Omental fat pad (tissue), 4 donors: ENCODE measurements at places on chromosomes 2 and 18.

GRCh38 chr2:69742322-69742952 is 503 bp downstream of the ANXA4 start:
- no peak for DNase-seq

- DNase-seq = no peak
Observed at GRCh38 chr2:119469131-119469530, 37.5 kb downstream of the TMEM37 start.

DNA sequence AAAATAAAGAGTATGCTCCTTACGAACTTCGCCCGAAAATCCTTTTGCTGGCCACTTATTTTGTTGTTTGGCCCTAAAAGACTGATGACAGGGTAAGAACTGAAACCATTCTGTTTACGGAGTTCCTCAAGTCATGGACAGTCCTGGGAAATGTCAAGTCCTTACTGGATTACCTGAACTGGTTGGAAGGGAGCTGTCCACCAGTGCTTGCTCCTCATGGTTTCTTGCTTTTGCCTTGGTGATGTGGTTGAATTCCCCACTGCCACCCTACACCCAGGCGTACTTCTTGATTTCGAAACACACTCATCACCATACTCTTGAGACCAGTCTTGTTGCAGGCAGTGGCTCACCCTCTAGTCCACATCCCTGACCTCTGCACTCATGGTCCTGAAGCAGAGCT is 49.1 kb upstream of the CHMP1B start:
- no peak for DNase-seq

DNA sequence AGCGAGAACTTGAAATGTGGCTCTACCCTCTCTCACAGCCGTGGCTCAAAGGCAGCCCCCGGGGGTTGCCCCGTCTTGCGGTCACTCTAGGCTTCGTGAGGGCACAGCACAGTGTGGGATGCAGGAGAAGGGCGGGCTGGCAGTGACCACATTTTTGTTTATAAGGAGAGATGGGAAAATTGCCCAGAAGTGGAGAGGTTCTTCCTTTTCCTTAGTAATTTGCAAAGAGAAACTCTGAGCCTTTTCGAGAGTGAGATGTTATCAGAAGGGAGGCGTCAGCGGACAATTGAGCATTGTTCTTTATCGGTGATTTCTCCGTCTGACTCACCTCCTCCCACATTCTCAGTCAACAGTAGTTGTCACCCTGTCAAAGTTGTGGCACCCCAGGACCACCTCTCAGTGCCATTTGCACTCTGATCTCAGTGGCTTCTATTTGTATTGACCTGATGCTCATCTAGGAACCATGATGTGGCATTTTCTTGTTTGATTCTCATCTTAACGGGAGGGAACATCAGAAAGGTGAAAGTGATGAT is 89.6 kb downstream of the ACAA2 start:
- no peak for DNase-seq

DNA sequence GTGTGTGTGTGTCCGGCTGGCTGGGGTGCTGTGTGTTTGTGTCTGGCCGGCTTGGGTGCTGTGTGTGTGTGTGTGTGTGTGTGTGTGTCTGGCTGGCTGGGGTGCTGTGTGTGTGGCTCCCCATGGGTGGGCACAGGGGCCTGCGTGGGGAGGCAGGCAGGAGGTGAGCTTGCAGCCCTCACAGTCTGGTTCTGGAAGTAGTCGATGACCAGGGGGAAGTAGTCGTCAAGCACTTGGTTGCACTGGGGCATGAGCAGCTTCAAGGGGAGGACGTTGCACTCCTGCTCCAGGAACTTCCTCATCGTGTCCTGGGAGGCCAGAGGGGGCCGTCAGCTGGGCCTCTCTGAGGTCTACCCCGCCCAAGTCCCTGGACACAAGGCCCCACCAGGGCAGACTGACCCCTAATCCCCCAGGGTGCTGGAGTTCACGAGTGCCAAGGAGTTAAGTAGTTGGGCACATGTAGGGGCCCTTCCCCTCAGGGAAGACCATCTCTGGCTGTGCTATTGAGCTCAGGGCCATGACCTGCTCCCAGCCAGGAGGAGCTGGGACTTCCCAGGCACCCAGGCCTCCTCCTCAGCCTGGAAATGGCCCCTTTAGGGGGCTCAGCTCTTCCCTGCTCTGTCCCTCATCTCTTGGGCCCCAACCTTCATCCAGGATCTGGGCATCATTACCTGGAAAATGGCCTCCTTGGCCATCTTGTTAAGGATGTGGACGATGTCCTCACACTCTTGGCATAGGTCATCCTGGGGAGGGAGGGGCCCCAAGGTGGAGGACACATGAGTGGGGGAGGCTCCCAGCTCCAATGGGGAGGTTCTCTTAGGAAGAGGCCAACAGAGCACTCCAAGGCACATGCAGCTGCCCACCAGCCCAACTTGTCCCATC is 1.3 kb downstream of the SFTPB start:
- no peak for DNase-seq

DNA sequence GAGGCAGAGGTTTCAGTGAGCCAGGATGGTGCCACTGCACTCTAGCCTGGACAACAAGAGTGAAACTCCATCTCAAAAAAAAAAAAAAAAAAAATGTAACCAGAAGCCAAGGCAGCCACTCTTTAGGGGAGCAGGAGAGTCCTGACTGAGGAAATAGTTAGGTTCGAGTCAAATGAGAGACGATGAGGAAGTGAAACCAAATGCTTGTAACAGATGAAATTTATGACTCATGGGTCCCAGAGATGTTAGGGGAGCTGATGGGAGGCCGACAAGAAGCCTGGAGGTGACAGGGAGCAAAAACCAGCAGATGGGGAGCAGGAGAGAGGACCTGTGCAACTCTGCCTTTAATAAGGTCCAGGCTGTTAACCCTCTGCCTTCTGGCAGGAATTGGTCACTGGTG is 756.1 kb upstream of the DDX18 start:
- DNase-seq = no peak

- DNase-seq = no peak
Observed at GRCh38 chr2:100437751-100438150, 20.3 kb upstream of the CHST10 start.

- no peak for DNase-seq
Observed at GRCh38 chr2:2765839-2766495, 434.9 kb upstream of the MYT1L start.

GRCh38 chr18:75349668-75350511 is 77.6 kb downstream of the SMIM21 start:
- no peak for DNase-seq

DNA sequence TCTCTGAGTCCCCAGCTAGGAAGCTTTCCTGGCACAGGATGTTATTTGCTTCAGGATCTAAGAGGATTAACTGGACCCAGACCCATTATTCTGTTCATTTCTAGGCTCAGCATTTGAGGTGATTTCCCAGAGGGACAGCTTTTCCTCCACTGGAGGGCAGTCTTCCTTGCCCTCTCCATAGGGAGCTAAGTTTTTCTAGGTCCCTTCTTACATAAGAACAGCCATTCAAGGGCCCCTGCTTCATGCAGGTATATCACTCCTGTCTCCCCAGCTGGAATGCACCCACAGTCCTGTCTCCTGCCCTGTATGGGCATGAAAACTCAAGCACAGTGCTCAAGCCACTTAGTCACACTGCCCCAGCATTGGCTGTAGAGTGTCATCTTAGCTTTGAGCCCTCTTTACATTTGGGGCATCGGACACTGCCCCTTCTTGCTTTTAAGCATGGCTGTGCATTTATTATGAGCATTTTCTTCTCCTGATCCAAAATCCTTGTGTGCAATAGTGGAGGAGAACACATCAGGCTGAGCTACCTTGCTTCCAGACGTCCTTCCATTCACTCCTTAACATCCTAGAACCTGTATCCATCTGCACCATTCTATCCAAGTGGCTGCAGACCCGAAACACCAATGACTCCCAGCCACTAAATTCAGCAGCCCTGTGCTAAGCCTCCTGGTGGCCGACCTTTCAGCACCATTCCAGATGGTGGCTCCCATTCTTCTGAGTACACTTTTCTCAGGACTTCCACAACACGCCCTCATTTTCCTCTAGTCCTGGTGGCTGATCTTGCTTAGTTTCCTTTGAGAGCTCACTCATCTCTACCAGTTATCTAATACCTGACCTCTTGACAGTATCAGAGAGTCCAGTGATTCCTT is 80.0 kb downstream of the COPS8 start:
- no peak for DNase-seq

GRCh38 chr18:74115046-74115445 is 32.6 kb downstream of the FBXO15 start:
- DNase-seq = no peak

DNA sequence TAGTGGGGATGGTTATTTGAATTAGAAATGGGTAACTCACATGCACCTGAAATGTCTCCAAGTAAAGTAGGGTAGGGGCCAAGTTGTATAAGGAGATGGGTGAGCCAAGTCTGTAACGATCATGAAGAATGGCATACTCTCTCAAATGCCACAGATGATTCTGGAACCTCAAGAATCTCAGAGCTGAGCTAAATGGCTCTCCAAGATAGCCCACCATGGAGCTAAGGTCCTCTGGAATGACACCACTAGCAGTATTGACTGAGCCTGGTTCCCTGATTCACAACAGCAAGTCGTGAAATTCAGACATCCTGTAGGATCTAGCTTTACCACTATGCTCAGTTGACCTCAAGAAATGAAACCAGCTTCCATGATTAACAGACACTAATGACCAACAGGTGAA is 115.9 kb upstream of the EPAS1 start:
- no peak for DNase-seq
